ENCODE measurements at places on chromosomes 6 and 20.

DNA sequence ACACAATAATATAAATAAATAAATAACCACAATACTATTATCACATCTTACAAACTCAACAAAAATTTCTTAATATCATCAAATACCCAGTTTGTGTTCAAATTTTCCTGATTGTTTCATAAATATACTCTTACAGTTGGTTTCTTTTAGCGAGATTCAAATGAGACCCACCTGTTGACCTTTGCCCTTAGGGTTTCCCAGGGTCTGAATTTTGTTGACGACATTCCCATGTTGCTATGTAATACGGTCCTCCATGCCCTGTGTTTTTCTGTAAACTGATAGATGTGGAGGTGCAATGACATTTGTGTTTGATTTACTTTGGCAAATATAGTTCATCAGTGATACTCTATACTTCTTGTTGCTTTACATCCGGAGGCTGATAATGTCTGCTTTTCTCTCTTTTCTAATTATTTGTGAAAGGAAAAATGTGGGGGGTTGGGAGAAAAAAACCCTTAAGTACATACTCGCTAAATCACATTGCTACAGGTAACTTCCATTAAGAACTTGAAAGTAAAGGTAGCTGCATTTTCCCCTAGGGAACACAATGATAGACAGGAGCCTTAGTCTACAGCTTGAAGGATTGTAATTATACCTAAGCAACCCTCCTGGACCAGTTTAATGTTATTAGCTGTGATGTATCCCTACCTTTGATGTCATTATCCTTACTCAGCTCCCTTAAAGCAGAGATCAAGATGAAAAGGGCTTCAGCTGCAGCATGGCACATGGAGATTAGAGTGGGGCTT lies 6.6 kb downstream of the MOG start:
- DNase-seq, result no peak

GRCh38 chr6:4346659-4347333 lies 211.4 kb upstream of the ECI2 start:
- DNase-seq, result no peak

DNA sequence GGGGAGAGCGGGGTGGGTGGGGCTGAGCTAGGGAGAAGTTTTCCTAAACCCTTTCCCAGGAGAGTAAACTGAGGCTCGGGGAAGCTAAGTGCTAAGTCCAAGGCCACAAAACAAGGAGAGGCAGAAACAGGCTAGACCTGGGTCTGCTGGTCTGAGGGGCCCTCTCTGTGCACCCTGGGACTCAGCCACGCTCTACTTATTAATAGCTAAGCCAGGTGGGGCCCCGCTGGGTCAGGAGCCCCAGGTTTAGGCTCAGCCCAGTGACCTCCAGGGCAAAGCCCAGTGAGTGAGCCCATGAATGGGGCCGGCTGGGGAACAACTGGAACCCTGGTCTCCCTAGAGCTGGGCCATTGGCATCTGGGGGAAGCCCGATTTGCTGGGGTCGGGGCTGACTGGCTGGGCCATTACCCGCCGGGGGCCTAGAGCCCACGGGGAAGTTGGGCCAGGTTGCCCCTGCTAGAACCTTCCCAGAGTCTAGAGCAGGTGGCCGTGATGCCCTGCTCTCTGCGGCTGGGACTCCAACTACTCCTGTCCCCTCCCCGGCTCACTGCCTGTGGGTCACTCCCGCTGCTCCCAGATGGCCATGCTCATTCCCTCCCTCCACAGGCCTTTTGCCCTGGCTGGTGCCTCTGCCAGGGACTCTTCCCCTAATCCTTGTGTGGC lies 24.1 kb upstream of the NOL4L start:
- no peak for DNase-seq

DNA sequence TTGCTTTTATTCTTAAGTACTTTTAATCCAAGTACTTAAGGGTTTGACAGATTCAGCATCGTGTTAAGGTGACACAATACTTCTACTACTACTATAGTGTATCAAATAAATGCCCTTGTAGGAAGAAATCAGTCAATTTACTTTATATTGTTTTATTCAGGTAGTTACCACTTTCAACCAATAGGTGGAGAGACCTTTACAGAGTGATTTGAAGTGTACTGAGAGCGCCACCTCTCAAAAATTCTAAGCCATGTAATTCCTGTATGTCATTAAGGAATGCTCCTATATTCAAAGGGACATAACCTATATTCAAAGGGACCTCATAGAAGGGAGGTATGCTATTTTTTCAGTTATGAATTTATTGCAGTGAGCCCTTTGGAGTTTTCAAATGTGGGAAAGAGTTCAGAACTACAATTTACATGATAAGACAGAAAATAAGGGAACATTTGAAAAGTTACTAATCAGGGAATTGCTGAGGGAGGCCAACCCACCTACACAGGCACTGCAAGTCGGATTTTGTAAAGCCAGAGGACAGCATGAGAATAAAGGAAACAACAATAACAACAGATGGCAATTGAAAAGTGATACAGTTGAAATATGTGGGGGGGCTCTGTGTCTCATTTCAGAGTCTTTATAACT lies 955.6 kb downstream of the TBC1D32 start:
- DNase-seq, result no peak

DNA sequence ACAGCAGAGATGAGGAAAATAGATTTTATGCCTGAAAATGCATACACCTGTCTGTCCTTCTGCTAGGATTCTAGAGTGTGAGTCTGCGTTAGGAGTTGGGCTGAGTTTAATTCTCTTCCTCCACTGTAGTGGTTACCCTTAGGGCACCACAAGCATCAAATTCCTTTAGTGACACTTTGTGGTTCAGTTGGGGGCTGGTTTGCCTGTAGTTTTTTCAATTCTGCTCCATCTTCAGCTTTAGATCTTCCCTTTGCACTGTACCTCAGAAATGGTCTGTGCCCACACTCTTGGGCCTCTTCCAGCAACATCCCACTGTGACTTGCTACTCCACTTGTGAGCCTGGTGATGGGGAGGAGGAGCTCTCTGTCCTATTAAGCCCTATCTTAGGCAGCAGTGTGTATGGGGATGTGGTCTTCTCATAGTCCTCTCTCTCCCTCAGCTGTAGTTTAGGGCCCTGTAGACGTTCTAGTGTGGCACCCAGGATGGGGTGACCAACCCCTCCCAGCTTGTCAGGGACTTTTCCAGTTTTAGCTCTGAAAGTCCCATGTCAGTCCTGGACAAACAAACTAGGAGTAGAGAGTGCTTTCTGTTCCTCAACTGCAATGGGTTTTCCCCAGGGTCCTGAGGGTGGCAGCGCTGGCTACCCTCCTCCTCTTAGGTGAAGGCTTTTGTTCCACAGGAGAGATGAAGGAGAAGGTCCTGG lies 19.7 kb upstream of the OGFRL1 start:
- no peak for DNase-seq

DNA sequence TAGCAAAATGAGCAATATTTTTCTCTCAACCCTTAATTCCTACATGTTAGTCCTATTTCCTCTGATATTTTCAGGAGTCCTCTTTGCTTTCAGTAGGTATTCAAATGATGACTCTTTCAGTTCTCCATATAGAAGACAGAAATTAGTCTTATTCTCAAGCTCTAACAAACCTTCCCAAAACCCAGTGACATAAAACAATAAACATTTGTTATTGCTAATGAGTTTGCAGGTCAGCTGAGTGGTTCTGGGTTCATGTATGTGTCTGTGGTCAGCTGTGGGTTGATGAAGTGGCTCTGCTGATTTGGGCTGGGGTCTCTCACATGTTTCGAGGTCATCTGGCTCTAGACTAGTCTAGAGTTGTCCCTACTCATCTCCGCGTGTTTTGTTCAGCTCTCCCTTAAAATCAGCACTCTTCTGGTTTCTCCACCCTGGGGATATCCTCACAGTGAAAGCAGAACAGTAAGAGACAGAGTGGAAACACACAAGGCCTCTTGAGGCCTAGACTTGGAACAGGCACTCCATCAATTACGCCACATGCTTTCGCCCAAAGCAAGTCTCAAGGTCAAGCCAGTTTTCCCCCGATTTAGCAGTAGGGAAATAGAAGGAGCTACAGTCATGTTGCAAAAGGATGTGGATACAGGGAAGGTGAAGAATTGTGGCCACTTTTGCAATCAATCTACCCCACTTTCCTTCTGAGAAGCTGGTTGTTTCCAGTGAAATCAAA lies 273.0 kb downstream of the PLCB1 start:
- DNase-seq, result no peak

- no peak for DNase-seq
Measured at GRCh38 chr6:73803562-73804241, 107.7 kb downstream of the CD109 start.

GRCh38 chr6:89657445-89658158 lies 19.1 kb upstream of the LYRM2 start:
- no peak for DNase-seq
